Stimulated activated CD4-positive, alpha-beta T cell treated with anti-CD3 and anti-CD28 coated beads, Interleukin-1b, Interleukin-23, amount 100 ng/mL, for 1 hour (primary cell): ENCODE measurements at places on chromosomes 2 and 18.

GRCh38 chr2:192487636-192488035 lies 292.9 kb upstream of the TMEFF2 start:
- no peak for DNase-seq

DNA sequence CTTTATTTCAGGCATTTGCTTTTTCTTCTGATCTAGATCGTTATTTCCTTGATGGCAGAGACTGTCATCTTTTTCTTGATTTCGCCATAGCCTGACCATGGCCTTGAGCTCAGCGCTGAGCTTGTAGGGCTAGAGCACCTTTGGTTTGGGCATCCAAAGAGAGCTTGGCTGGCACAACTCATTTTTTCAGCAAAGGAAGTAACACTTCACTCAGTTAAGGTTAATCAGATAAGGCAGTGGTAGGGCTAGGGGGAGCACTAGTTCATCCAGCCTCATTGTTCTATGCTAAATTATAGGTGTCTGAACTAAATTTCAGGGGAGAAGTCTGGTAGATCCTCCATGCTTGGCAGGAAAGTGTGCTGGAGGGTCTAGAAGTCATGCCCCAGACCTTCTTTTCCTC lies 125.0 kb downstream of the SETBP1 start:
- DNase-seq: no peak

GRCh38 chr2:182463760-182464159 lies 36.9 kb upstream of the PDE1A start:
- no peak for DNase-seq

- no peak for DNase-seq
Observed at GRCh38 chr2:159206736-159207380, 79.6 kb downstream of the WDSUB1 start.

DNA sequence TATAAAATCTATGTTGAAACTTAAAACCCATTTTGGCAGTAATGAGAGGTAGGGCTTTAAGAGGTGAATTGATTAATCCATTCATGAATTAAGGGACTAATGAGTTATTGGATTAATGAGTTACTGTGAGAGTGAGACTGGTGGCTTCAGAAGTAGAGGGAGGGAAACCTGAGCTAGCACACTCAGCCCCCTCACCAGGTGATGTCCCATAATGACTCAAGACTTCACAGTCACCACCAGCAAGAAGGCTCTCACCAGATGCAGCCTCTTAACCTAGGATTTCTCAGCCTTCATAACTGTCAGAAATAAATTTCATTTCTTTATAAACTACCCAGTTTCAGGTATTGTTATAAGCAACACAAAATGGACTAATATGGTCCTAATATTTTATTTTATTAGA lies 621.7 kb upstream of the ACVR2A start:
- DNase-seq: no peak

DNA sequence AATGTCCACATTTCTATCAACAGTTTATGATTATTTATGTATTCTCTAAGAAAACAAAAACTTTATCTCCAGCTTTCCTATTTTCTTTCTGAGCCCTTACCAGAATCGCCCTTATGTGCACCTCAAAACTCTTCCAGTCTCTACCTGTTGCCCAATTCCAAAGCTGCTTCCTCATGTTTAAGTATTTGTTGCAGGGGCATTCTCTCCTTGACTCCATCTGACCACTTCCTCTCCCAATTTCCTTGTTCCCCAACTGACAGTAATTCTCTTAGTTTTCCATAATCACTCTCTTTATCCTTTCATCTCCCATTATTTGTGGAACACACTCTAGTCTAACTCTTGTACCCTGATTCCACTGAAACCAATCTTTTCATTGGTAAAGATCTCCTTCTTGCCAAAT lies 105.4 kb upstream of the RBBP8 start:
- DNase-seq: no peak

DNA sequence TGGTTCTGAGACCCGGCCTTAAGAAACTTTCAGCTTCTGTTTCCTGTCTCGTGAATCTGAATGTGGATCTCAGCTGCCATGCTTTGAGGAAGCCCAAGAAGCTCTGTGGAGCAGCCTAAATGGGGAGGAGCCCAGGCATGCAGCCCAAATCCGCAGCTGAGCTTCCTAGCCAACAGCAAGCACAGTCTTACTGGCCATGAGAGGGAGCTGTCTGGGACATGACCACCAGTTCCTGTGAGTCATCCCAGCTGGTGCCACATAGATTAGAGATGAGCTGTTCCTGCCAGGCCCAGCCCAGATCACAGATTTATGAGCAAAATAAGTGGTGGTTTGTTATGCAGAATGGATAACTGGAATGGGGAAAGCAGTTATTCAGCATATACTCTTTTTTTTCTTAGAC lies 224.4 kb upstream of the APCDD1 start:
- no peak for DNase-seq

DNA sequence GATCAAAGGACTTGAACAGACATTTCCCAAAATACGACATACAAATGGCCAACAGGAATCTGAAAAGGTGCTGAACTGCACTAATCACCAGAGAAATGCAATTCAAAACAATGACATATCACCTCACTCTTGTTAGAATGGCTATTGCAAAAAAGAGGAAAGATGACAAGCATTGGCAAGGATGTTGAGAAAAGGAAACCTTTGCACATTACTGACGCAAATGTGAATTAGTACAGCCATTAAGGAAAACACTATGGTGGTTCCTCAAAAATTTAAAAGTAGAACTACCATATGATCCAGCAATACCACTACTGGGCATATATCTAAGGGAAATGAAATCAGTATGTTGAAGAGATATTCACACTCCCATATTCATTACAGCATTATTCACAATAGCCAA lies 57.7 kb upstream of the ASPRV1 start:
- no peak for DNase-seq

DNA sequence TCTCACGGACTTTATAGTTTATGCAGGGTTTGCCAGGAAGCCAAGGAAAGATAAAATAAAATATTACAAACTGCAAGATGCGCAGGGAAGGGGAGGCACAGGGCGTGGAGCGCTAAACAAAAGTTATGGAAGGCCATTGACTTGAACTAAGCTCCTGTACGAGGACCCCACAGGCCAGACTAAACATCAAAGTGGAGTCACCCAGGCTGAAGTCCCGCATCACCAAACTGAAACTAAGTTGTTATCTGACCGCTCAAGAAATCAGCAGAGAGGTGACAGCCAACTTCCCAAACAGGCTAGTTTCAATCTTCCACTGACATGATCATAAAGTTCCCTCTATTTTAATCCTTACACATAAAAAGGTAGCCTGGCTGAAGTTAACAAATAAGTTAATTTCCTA lies 90.5 kb upstream of the YWHAQ start:
- DNase-seq: no peak

DNA sequence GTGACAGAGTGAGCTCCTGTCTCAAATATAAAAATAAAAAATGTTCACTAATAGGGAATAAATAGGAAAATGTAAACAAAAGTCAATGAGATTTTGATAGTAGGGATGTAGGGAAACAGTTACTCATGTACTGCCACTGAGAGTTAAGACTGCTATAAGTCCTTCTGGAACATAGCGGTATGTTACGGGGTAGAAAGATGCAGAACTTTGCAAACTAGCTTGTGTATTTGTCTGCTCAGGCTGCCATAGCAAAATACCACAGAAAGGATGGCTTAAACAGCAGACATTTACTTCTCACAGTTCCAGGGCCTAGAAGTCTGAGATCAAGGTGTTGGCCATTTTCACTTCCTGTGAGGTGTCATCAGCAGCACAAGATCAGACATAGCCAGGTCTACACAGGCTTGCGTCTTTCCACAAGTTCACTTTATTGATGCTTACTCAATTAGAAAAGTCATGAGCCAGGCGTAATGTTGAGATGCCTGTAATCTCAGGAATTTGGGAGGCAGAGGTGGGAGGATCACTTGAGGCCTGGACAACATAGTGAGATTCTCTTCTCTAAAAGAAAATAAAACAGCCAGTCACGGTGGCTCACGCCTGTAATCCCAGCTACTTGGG lies 8.8 kb downstream of the TXNDC2 start:
- DNase-seq: no peak

- DNase-seq: no peak
Observed at GRCh38 chr18:47506897-47507296, 255.4 kb upstream of the SKOR2 start.

DNA sequence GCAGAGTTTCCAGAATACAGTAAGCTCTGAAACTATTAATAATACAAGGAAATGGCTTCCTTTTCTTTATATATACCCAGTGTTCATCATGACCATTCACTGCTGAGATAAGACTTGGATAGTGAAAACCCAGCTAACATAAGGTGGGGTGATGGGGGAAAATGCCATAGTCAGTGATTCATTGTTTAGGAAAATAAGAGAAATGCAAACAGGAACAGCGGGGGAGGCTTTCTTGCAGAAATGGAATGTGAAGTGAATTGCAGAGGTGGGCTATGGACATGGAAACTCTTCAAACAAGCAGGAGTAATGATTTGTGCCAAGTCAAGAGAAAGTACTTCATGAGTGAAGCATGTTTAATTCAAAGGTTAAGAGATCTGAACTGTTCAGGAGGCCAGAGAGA lies 519.4 kb downstream of the TDRD15 start:
- DNase-seq: no peak

DNA sequence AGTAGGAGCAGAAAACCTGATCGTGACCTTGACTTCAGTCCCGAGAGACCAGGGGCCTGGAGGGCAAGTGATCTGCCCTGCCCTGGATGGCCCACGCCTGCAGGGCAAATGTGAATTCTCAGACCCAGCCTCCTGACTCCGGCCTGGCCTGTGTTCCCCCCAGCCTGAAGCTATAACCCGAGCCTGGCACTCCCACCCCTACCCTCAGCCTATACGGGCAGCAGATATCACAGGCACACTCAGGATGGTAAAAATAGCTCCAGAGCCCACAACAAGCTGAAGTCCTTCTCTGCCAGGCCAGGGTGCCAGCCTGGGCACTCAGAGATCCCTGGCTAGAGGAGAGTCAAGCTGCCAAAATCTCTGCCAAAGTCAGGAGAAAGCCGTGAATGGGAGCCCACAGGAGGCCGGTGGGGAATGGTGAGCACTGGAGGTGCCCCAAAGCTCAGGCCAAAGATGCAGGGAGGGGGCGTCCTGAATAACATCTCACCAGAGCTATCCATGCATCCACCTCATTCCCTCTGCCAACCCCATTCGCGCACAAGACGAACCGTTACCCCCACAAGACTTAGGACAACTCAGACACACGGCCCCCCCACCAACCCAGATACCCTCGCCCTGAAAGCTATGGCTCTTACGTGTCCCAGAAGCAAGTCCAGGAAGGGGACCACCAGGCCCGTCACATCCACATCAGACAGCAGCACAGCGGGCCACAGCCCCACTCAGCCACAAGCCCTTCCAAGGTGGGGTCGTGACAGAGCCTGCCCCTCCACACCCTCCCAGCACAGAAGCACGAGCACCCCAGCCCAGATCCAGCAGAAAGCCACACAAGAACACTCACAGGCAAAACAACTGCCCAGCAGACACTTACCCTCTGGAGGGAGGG lies 144.9 kb downstream of the TNS1 start:
- DNase-seq: no peak

DNA sequence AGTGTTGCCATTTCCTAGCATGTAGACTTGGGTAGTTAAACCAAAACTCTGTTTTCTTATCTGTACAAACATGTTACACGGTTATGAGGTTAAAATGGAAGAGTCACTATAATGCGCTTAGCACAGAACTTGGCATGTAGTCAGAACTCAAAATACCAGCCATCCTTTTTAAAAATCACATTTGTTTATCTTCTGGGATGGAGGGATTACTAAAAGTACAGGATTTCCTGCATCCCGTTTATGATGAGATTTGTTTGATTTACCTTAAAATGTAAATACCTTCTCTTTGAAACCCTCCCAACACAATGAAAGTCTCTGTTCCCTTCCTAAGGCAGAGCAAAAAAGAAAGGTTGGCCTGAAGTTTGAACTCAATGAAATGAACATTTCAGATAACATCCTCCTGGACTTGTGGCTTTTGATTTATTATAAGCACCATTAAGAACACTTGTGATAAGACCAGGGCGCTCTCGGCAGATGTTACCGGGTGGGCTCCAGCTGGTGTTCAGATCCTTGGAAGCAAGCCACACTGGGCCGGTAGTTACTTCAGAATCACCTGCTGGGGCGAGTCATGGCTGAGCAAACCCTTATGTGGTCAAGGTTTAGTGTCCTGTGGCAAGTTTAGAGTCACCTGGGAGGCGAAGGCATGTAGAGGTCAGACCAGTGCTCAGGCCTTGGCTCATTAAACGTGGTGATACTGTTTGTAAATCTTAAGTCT lies 105.7 kb downstream of the MGAT5 start:
- no peak for DNase-seq

DNA sequence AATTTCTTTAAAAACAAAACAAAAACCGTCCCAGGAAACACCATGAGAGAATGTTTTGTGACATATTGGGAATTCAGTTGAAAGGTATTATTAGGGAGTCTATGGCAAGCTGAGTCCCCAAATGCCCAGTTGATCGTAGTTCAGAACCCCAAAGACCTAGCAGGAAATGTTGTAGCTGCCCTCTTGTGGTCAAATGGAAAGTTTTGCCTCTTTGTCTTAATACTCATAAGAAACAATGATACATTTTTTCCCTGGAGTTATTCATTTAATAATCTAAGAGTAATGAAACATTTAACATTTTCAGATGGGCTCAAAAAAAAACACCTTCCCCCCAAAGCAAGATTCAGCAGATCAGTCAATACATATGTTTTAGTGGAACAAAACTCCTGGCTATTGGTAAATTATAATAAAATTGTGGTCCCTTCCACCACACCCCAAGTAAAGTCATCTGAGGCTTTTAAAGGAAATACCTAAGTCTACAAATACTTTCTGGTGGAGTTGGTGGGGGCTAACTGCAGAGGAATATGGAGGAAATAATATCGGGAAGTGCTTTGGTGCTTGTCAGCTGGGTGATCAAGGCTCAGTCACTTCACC lies 37.8 kb upstream of the EFEMP1 start:
- DNase-seq: no peak

GRCh38 chr2:173087214-173087581 lies 11.6 kb downstream of the MAP3K20 start:
- no peak for DNase-seq

DNA sequence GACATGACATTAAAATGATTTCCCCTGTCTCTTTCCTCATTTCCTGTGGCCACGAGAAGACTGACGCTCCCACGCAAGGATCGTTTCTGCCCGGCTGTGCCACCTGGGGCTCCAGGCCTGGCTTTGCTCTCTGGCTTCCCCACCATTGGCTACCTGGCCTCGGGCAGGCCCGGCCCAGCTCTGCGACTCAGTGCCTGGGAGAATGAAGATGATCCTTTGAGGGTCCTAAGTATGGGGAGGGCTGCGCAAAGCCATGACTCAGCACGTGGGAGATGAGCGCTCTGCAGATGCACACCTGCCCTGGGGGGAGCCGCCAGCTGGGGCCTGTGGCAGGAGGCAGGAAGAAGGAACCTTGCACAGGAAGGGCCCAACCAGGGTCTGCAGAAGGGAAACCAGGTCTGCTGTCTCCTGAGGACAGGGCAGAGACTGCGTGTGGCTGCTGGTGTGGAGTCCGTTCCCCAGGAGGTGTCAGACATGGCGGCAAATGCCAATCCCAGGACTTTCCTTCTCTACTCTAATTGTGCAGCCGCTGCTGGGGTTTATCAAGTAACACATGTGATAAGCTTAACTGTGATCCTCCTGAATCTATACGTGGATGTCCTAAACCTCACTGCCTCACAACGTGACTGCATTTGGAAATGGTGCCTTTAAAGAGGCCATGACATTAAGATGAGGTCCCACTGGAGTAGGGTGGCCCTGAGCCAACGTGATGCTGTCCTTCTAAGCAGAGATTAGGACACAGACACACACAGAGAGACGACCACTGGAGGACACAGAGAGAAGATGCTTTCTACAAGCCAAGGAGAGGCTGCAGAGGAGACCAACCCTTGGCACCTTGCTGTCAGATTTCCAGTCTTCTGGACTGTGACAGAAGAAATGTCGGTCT lies 32.9 kb downstream of the MBP start:
- no peak for DNase-seq

GRCh38 chr2:20599001-20599600 lies 51.8 kb downstream of the HS1BP3 start:
- DNase-seq: no peak
